ENCODE measurements at places on chromosomes 6 and 20. TPM values are rescaled to one million over a fixed set of nuclear protein-coding genes. Genes with fewer than 3 reads are reported as not detected.
A peak's percentile ranks its signal among the peaks of the same experiment; 100 is the strongest.

Gene CCN6
- not detected for total RNA-seq

DNA sequence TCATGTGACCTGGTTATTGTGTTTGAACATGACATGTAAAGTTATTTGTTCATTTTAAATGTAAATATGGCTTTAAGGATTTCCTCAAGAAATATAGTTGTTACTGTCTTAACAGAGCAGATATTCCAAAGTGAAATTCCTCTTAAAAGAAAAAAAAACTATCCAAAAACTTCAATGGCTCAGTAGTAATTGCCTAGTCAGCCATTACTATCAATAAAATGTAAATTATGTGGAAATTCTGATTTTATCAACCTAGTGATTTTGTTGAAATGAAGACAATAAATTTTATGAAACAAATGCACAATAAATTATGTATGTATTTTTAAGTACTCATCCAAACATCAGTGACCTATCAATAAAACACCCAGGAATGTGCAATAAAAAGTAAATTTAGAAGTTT lies 463.3 kb downstream of the TENT5A start:
- no peak overlapping the region for H3K4me3 ChIP-seq
- DNase-seq: no peak

GRCh38 chr6:28824793-28825731 lies 98.7 kb downstream of the TRIM27 start:
- H3K36me3 ChIP-seq: no peaks in the 10 kb centered on the region
- peaks cover 91% of the 10 kb centered on the region for H3K27me3 ChIP-seq
- H3K4me3 ChIP-seq: peak overlapping the region; percentile 31
- H3K4me1 ChIP-seq: peaks cover 12% of the 10 kb centered on the region
- no peak for DNase-seq

- peaks cover 2% of the 10 kb centered on the region for H3K36me3 ChIP-seq
- H3K4me3 ChIP-seq: no peak overlapping the region
- peaks cover 59% of the 10 kb centered on the region for H3K4me1 ChIP-seq
Observed at GRCh38 chr6:158797331-158798310, 21.5 kb downstream of the EZR start.

Gene SCUBE3
- total RNA-seq: 51.9 TPM

Gene UNC5CL
- total RNA-seq: 2.1 TPM

GRCh38 chr20:59406446-59406845 lies 106.0 kb downstream of the EDN3 start:
- H3K27ac ChIP-seq: no peak overlapping the region
- H3K4me3 ChIP-seq: no peak overlapping the region
- peaks cover 42% of the 10 kb centered on the region for H3K27me3 ChIP-seq
- DNase-seq: no peak
- H3K4me1 ChIP-seq: peaks cover 11% of the 10 kb centered on the region
- H3K36me3 ChIP-seq: no peaks in the 10 kb centered on the region

Gene FGD2
- not detected for total RNA-seq

DNA sequence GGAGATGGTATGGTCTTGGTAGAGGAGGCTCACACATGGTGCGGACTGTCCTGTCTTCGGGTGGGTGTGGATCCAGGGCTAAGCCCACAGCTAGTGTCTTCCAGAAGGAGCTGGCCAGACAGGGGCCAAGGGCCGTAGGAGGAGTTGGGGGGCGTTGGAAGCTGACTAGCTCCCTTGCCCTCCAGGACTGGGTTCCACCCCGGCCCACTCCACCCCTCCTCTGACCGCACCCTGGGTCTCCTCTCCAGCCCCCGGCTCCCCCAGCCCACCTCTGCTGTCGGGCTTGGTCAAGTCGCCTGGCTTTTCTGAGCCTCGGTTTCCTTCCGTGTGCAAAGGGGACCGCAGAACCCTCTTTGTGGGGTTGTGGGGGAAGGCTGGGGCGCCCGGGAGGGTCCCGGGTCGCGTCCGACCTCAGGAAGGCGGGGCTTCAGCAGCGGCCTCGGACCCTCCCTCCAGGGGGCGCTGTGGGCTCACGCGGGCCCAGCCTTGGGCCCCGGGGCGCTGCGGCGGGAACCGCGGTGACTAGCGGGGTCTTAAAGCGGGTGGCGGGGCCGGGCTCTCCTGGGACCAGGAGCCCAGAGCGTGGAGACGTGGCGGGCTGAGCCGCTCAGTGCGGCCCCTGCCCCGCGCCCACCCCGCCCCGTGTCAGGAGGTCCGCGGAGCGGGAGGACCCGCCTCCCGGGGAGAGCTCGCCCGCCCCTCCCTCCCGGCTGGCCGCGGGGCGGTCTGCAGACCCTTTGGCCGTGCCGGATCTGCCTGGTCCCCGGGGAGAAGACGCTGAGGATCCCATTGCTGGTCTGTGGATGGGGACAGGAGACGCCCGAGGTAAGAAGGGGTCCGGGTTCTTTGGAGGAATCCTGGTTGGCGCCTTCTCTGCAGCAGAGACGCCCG lies 5.4 kb downstream of the NPBWR2 start:
- no peak overlapping the region for H3K27ac ChIP-seq
- peak overlapping the region; percentile 54 for H3K4me3 ChIP-seq
- DNase-seq: no peak
- peaks cover 2% of the 10 kb centered on the region for H3K4me1 ChIP-seq
- H3K27me3 ChIP-seq: peaks cover 55% of the 10 kb centered on the region

GRCh38 chr6:7425808-7426190 lies 36.2 kb downstream of the RIOK1 start:
- H3K4me3 ChIP-seq: no peak overlapping the region
- no peak overlapping the region for H3K27ac ChIP-seq
- DNase-seq: no peak
- no peaks in the 10 kb centered on the region for H3K36me3 ChIP-seq

Gene FERMT1
- total RNA-seq: 24.7 TPM

GRCh38 chr6:82227770-82228169 lies 19.8 kb downstream of the IBTK start:
- H3K4me3 ChIP-seq: no peak overlapping the region
- H3K36me3 ChIP-seq: peaks cover 38% of the 10 kb centered on the region
- H3K27me3 ChIP-seq: no peaks in the 10 kb centered on the region
- H3K27ac ChIP-seq: no peak overlapping the region
- H3K4me1 ChIP-seq: peaks cover 5% of the 10 kb centered on the region

DNA sequence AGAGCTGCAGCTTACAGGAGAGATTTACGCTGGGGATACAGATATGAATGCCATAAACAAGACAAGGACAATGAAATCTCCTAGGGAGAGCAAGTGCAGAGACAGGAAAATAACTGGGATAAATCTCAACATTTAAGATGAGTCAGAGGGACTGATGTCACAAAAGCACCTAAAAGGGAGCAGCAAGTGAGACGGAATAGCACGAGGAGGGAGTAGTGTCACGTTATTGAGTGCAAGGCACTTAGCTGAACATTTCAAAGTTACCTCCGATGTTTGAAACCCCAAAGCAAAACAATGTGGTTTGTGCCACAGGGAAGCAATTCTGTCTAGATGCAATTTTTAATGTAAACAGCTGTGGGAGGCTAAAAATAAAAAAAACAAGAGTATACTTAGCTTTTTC lies 1131.7 kb upstream of the EYS start:
- no peaks in the 10 kb centered on the region for H3K4me1 ChIP-seq
- H3K27me3 ChIP-seq: no peaks in the 10 kb centered on the region
- no peak for DNase-seq
- H3K27ac ChIP-seq: no peak overlapping the region
- H3K4me3 ChIP-seq: no peak overlapping the region

Gene RAB32
- 21.3 TPM for total RNA-seq

- peak; percentile 41 for DNase-seq
- H3K36me3 ChIP-seq: no peaks in the 10 kb centered on the region
- no peak overlapping the region for H3K4me3 ChIP-seq
- H3K27ac ChIP-seq: peak overlapping the region; percentile 77
- no peaks in the 10 kb centered on the region for H3K27me3 ChIP-seq
- peaks cover 57% of the 10 kb centered on the region for H3K4me1 ChIP-seq
Observed at GRCh38 chr6:125046107-125046925, 84.1 kb downstream of the RNF217 start.

- DNase-seq: no peak
- peaks cover 3% of the 10 kb centered on the region for H3K4me1 ChIP-seq
- H3K36me3 ChIP-seq: peaks cover 16% of the 10 kb centered on the region
- H3K4me3 ChIP-seq: no peak overlapping the region
Observed at GRCh38 chr6:81875782-81876293, 123.4 kb upstream of the TENT5A start.

GRCh38 chr6:14089224-14089623 lies 28.3 kb upstream of the CD83 start:
- H3K27ac ChIP-seq: no peak overlapping the region
- peaks cover 1% of the 10 kb centered on the region for H3K36me3 ChIP-seq
- DNase-seq: no peak
- no peaks in the 10 kb centered on the region for H3K4me1 ChIP-seq
- no peak overlapping the region for H3K4me3 ChIP-seq
- peaks cover 13% of the 10 kb centered on the region for H3K27me3 ChIP-seq

Gene EPPIN
- not detected for total RNA-seq

Gene SRSF12
- 12.4 TPM for total RNA-seq

DNA sequence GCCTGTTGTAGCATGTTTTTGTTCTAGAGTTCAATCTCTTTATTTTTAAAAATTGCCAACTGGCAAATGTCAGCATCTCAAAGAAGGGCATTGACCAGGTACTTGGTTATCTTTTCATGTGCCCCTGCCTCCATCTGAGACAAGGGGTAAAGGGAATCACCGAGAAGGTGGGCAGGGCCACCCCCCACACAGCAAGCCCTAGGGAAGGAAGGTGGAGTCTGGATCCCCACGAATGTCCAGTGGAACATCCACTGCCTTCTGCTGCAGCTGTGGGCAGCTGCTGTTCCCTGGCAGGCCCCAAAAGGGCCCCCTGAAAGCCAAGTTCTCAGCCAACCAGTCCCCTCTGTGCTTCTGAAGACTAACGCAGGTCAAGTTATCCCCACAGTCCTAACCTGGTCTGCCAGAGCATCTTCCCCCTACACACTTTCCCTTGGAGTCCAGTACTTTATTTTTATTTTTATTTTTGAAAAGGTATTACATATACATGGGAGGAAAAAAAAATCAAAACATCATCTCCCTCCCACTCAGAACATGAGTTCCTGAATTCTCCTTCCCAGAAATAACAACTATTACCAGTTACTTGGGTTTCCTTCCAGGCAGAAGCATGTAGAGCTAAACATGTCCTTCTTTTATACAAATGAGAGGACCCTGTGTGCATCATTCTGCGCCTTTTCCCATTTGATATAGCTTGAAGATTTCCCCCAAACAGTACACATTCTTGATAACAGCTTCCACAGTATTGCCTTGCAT lies 253.7 kb downstream of the MAFB start:
- DNase-seq: no peak
- H3K27me3 ChIP-seq: peaks cover 3% of the 10 kb centered on the region
- H3K27ac ChIP-seq: no peak overlapping the region
- no peaks in the 10 kb centered on the region for H3K36me3 ChIP-seq
- H3K4me3 ChIP-seq: no peak overlapping the region

- H3K27me3 ChIP-seq: peaks cover 12% of the 10 kb centered on the region
- DNase-seq: no peak
- no peak overlapping the region for H3K27ac ChIP-seq
- no peaks in the 10 kb centered on the region for H3K36me3 ChIP-seq
- no peak overlapping the region for H3K4me3 ChIP-seq
Observed at GRCh38 chr6:2534406-2535042, 216.2 kb downstream of the MYLK4 start.

DNA sequence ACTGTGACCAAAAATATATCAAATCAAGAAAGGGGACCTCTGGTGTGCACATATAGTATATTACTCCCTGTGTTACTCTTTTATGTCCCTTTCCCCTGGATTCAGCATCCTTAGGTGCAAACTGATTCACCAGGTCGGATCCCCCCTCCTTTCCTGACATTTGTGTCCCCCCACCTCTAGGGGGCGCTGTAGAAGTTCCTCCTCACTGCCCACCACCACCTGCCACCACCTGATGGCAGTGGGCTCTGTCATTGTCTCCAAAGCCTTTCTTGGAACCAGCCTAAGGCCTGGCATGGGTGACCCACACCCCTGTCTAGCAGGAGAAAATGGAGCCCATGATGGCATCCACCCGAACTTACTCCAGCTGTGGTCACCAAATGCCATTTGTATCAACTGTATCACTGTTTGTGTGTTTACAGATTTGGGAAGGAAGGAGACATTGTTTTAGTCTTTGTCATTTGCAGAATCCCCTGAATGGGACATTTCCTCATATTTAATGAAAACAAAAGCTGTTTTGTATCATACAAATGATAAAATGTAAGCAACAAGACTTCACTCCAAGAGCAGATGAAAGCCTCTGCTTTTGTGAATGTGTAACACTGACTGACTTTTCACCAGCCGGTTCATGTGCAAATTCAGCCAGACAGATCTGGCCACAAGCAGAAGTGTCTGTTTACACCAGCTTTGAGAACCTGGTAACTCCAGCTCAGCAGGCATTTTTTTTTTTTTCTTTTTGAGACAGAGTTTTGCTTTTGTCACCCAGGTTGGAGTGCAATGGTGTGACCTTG lies 66.2 kb downstream of the ARMC2 start:
- H3K27ac ChIP-seq: no peak overlapping the region
- H3K27me3 ChIP-seq: no peaks in the 10 kb centered on the region
- DNase-seq: no peak
- peaks cover 7% of the 10 kb centered on the region for H3K4me1 ChIP-seq

DNA sequence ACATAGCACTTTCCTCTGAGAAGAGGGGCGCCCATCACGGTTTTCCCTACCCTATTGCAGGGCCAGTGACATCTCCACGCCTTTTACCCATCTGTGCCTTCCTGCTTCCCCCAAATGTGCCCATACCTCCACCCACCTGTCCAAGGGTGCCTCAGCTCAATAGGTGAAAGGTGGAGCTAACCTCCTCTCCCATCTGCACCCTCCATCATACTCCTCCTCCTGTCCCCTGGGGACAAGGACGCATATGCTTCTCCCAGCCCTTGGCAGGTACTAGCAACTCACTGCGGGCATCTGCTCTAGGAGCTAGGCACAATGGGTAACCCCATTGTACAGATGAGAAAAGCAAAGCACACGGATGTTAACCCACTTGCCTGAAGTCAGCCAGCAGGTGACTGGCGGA lies 62.8 kb downstream of the STK35 start:
- no peaks in the 10 kb centered on the region for H3K4me1 ChIP-seq
- H3K27ac ChIP-seq: no peak overlapping the region
- H3K36me3 ChIP-seq: no peaks in the 10 kb centered on the region
- H3K27me3 ChIP-seq: peaks cover 17% of the 10 kb centered on the region

Gene ELOVL4
- 3.6 TPM for total RNA-seq

GRCh38 chr6:116393430-116393829 lies 22.7 kb downstream of the DSE start:
- no peaks in the 10 kb centered on the region for H3K36me3 ChIP-seq
- peaks cover 62% of the 10 kb centered on the region for H3K4me1 ChIP-seq
- peak overlapping the region; percentile 47 for H3K27ac ChIP-seq
- DNase-seq: no peak

- peak within 1 kb of the TSS; percentile 68 for H3K4me3 ChIP-seq
- peaks cover 9% of the 10 kb centered on the region for H3K4me1 ChIP-seq
- no peak for DNase-seq
- no peaks in the 10 kb centered on the region for H3K36me3 ChIP-seq
- peaks cover 19% of the 10 kb centered on the region for H3K27me3 ChIP-seq
Observed at GRCh38 chr6:43308101-43308989, at the start of gene CRIP3. Gene CRIP3 (minus strand): TSS chr6:43308826. CDS start chr6:43308792, 34 bp downstream.

Data from mesothelial cell of epicardium (in vitro differentiated cells).